Effector CD4-positive, alpha-beta T cell (primary cell): ENCODE measurements at places on chromosomes 3 and 15.

GRCh38 chr3:193711523-193711963, 118.5 kb downstream of the OPA1 start:
- DNase-seq = no peak

DNA sequence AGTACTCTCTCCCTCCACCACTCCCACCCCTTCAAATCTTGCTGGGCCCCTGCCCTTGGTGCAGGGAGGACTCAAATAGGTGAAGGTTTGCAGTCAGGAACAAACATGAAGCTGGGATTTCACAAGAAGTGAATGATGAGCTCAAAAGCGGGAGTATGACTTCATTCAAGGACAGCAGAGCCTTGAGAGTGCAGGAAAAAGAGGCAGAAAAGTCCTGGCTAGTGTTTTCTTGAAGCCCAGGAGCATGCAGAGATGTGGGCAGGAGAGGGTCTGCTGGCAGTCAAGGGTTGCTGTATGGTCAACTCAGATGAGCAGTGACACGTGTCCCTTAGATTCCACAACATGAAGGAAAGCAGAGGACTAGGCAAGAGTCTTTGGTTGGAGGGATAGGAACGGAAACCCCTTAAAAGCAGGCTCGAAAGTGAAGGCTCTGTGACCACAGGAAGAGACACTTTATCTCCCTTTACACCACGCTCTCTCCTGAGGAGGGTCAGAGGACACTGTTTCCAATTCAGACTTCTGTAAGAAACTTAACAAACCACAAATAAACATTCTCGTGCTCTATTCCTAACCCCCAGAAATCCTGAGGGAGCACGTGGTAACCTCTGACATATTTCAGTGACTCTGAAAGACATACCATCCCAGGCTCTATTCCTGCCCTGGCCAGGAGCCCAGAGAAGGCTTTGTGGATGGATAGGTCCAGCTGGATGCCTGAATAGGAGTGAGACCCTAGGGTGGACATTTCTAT, 168.0 kb upstream of the NDN start:
- DNase-seq = no peak

GRCh38 chr3:95971573-95971972, 842.8 kb upstream of the EPHA6 start:
- DNase-seq = no peak

GRCh38 chr15:96416934-96417759, 86.6 kb downstream of the NR2F2 start:
- DNase-seq = no peak

- DNase-seq = no peak
Observed at GRCh38 chr3:66320390-66320789, 99.6 kb downstream of the SLC25A26 start.

DNA sequence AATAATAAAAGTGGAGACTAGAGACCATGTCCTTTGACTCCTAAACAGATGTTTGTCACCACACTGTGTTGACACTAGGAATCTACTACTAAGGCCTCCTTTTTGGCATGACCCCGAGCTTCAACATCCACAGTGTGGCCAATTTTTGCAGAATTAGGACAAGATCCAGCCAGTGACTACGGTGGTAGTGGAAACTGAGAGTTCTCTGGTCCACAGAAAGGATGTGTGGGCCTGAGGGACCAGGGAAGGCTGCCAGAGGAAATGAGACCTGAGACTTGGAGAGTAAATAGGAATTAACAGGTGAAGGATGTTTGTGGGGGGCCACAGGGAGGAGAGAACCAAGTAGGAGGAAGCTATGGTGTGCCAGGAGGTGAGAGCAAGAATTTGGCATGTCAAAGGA, 122.7 kb downstream of the CHCHD6 start:
- DNase-seq = no peak

DNA sequence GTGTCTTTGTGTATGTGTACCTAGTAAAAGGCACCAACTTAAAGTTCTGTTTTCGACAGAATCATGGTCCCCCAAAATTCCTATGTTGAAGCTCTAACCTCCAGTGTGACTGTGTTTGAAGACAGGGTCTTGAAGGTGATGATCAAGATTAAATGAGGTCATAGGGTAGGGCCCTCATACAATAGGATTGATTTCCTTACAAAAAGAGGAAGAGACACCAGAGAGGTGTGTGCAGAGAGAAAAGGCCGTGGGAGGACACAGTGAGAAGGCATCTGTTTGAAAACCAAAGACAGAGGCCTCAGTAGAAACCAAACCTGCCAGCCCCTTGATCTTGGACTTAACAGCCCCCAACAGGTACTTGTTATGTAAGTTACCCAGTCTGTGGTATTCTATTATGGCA, 52.0 kb upstream of the CORO2B start:
- no peak for DNase-seq

DNA sequence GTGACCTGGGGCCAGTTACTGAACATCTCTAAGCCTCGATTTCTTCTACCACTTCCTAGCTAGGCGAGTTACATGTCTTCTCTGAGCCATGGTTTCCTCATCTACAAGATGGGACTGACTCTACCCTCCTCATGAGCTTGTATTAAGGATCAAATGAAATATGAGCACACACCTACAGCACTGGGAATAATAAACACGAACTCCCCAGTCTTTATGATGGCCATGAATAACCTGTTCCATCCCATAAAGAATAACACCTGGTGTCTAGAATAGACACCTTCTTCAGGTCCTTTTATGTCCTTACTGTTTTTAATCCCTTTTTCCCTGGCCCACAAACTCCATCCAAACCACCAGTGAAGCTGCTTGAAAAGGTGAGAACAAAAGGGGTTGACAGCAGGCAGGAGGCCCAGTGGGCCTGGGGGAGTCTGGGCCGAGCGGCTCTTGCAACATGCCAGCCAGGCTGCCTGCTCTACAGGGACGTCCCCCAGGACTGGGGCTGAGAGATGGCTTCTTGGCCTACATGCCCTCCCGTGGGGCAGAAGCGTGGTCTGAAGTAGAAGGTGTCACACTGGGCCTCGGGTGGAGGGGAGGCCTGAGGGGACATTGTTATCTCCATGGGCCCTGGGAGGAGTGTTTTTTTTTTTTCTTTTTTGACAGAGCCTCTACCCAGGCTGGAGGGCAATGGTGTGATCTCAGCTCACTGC, 178.2 kb downstream of the RAB11A start:
- no peak for DNase-seq

- DNase-seq = no peak
Observed at GRCh38 chr3:194075802-194076460, 60.0 kb upstream of the HES1 start.

- DNase-seq = peak; percentile 33
Observed at GRCh38 chr3:58034738-58035523, 26.7 kb downstream of the FLNB start.

- no peak for DNase-seq
Observed at GRCh38 chr15:74838137-74838516, 4.8 kb downstream of the ULK3 start.

DNA sequence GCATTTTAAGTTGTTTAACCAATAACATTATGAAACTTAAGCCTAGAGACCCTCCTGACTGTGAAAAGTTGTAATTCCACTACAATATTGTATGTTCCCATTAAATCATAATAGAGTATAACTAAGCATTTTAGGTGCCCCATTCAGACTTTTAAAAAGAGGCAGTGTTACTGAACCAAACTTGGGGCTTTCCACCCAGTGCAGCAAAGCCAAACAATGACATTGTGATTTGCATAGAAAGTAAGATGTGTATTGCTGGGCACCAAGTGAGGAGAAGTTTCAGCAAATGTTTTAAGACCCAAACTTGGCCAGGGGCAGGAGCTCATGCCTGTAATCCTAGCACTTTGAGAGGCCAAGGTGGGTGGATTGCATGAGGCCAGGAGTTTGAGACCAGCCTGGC, 706.2 kb downstream of the GRM7 start:
- DNase-seq = no peak

- DNase-seq = no peak
Observed at GRCh38 chr3:151085889-151086483, 522 bp downstream of the MED12L start.

DNA sequence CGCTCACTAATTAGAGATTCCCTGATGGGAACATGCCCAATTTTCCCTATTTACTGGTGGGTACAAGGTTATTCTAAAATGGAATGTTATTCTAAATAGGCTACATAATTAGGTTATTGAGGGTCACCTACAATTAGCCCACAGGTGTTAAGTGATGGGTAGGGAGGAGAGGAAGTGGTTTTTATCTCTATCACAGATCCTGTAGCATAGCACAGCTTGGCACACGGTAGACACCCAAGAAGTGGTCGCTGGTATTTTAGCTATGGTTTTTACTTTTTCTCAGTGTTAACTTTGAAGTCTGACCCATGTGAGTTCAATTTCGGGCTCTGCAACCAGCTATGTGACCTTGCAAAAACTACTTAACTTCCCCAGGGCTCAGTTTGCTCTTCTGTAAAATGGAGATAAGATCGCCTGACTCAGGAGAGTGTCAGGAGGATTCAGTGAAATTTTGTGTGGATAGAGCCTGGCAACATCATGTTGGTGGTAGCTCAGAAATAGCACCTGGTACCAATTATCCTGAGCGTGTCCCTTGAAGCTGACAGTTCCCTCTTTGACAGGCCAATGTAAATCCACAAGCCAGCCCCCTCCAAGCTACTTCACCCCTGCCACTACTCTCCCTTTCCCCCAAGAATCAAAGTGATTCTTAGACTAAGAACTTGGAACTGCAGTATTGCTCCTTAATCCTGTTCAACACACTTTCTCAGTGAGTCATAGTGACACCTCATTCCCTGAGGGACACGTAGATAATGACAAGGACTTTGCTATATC, 8.7 kb upstream of the LMCD1 start:
- no peak for DNase-seq

- DNase-seq = no peak
Observed at GRCh38 chr15:70337277-70338186, 239.8 kb upstream of the TLE3 start.

GRCh38 chr15:95407534-95407933, 923.0 kb upstream of the NR2F2 start:
- no peak for DNase-seq

GRCh38 chr3:128343287-128344051, 123.2 kb downstream of the DNAJB8 start:
- no peak for DNase-seq

DNA sequence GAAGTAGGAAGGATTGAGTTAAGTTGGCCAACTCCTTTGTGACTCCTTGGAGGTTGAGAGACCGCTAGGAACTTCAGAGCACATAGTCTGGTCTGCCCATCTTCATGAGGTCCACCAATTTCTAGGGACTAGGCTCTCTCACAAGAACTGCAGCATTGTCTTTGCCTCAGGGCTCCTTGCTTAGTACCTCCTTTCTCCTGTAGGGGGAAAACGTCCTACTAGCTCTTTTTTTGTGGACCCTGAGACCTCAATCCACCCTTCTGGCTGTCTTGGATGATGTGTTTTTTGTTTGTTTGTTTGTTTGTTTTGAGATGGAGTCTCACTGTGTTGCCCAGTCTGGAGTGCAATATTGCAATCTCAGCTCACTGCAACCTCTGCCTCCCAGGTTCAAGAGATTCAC, 21.6 kb downstream of the REC114 start:
- no peak for DNase-seq

DNA sequence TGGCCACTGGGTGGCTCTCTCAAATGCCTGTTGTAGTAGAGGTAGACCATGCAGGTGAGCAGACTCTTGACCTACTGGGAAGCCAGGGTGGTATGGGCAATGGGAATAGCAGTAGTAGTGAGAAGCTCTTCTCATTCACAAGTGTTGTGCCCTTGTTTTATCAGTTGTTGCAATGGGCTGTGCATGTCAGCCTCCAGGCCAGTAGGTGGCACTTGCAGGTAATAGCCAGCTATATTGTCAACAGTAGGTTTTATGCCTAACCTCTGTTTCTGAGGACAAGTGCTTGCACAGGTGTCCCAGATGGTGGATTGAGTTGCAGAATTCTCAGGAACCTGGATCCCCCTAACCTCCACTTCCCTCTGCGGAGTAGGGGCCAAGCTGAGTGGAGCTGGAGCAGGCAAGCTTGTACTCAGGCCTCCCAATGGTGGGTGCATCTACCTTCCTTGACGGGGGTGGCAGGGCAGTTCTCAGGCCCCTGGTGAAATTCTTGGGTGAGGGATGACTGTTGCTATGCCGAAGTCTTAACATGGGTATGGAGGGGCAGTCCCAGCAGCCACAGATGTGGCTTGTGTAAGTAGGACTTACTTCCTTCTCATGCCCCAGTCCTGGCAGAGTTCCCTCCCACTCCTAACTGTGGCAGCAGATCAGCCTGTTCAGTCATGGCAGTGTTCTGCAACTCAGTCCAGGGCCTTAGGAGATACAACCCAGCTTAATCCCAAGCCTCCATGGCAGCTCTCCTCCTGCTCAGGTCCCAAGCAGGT, 104.3 kb downstream of the NEO1 start:
- no peak for DNase-seq

DNA sequence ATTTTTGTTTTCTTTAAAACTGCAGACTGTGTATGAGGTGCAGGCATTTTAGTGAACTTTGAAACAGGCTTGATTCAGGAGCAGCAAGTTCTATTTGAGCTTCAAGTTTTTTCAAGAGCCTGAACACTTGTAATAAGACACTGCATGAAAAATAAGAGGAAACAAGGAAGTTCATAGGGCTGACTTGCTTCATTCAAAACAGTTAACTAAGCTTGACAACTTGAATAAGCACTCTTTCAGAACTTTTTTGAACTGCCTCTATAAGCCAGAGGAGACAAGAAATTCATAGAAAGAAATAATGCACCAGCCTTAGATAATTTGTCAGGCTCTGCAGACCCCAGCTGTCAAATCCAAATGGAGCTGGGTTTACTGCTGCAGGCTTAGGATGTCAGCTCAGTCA, 130.2 kb downstream of the SSR3 start:
- no peak for DNase-seq

GRCh38 chr3:50271314-50271936, 2.5 kb downstream of the SEMA3B start:
- no peak for DNase-seq

- no peak for DNase-seq
Observed at GRCh38 chr3:42495393-42495792, 7.0 kb upstream of the VIPR1 start.

DNA sequence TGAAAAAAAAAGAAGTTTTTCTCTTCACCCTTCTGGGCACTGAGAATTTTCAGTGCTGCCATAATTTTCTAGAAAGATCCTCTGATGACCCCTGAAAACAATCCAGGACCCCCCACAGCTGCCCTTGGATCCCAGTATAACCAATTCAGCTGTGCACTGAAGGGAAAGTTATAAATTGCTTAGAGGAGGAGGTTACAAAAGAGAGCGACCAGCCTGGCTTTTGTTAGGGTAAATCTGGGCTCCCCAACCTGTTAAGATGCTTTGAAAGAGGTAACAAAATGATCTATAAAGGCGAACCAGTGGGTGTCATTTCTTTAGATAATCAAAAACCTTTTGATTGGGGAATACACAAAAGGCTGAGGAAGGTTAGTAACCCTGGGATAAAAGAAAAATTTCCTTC, 407.9 kb upstream of the ATP11B start:
- no peak for DNase-seq

GRCh38 chr15:95760508-95760907, 570.0 kb upstream of the NR2F2 start:
- no peak for DNase-seq

DNA sequence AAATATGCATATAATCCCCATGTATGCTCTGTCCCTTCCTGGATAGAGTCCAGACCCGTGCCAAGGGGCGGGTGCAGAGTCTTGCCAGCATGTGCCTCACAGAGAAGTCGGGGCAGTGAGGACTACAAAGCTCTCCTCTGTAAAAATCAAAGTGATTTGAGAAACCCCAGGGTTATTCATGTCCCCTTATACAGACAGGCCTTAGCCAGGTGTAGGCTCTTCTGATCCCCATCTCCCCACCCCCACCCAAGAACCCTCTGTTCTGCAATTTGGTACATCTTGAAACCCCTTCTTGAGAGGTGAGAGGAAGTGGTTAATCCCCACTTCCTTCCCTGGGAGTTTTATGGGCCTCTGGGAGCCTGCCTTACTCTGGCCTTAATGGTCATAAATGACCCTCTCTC, 24.7 kb downstream of the TRIM71 start:
- DNase-seq = no peak

GRCh38 chr3:100630664-100631063, 21.3 kb downstream of the ADGRG7 start:
- DNase-seq = no peak
